ENCODE measurements at places on chromosomes 2 and 18. TPM values are rescaled to one million over a fixed set of nuclear protein-coding genes. Genes with fewer than 3 reads are reported as not detected.

Gene FAM228A
- not detected for total RNA-seq

Gene CNTNAP5
- not detected for total RNA-seq

Gene SERPINB5
- not detected for total RNA-seq

DNA sequence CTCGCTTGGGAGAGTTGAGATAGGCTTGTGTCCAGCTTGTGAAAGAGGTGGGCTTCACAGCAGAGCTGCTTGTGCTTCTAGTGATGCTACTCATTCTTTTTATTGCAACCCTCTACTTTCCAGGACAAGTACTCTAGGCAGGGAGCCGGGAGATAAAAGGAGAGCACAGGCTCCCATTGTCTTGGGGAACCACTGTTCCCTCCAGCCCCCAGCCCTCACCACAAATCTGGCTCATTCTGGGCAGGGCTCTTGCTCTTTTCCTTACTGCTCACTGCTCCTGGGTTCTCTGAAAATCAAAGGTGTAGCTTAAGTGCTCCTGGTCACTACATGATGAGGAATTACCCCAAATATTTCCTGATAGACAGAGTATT, 81.4 kb downstream of the CABYR start:
- no peak for DNase-seq

DNA sequence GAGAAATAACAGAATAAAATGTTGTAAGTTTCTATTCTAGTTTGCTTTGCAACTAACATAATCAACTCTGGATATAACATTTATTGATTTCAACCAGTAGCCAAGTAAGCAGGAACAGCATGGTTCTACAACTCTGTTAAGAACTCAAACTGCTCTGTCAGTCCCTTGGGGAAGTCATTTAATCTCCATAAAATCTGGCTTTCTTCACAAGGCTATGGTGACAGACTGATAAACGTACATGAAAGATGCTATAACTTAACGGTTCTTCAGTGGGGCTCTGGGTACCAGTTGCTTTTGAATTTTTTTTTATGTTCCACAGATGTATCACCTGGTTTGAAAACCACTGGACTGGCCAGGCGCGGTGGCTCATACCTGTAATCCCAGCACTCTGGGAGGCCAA, 10.3 kb downstream of the PSME4 start:
- DNase-seq, result no peak

- DNase-seq, result no peak
These were observed 91.6 kb downstream of the INO80D start for GRCh38 chr2:205994344-205994743.

DNA sequence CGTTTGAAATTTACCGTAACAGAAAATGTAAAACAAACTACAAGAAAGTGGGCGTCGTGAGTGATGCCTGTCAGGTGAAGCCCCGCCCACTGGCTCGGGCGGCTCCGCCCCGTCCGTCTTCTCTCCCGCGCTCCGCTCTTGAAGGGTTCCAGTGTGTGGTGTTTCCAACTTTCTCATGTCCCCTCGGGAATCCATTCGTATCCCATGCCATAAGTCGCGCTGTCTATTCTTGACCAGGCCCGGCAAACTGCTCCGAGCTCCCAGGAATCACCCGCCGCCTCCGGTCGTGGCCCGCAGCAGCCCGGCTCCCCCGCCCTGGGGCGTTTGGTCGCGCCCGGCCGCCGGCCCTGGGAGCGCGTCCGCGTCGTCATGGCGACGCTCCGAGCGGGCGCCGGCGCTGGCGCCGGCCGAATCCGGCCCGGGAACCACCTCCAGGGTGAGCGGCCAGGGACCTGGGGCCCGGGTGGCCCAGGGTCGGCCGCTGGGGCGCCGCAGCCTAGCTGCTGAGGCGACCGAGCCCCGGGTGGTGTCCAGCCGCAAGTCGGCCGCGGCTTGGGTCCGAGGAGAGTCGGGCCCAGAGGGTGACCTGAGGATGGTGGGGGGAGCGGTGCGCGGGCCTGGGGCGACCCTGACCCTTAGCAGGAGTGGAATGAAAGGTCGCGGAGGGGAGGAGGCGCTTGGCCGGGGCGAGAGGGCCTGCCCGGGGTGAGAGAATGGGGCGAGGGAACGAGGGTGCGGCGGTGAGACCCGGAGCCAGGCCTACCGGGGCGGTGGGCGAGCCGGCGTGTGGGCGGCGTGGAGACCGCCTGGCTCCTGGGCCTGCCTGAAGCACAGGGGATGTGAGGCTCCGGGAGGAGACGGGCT, at the start of gene CFAP221:
CFAP221 (plus strand) TSS at position 375 of the 864 bp plus-strand sequence. CDS start 1,683 bp downstream, outside the sequence.
- peak; percentile 84 for DNase-seq

- no peak for DNase-seq
These were observed 13.1 kb upstream of the CETN1 start for GRCh38 chr18:567122-567521.
